ENCODE measurements at places on chromosomes 2 and 18.

DNA sequence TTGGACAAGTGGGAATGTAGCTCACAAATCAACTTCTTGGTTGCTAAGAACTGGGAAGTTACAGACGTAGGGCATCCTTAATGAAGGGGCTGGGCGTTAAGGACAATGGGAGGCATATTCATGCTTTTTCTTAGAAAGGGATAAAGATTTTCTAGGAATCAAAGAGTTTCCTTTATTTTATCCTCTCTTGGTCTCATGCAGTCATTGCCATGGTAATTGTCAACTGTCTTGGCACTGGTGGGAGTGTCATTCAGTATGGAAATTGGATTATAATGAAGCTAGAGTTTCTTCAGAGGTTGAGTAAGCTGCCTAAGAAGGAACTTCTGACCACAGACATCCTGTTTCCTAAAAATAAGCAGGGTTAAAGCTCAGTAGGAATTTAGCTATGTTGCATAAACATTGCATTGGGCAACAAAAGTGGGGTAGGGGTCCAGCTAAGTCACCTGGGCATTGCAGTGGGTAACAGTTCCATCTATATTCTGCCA is 114.0 kb downstream of the LYPD6B start:
- no peak for DNase-seq

DNA sequence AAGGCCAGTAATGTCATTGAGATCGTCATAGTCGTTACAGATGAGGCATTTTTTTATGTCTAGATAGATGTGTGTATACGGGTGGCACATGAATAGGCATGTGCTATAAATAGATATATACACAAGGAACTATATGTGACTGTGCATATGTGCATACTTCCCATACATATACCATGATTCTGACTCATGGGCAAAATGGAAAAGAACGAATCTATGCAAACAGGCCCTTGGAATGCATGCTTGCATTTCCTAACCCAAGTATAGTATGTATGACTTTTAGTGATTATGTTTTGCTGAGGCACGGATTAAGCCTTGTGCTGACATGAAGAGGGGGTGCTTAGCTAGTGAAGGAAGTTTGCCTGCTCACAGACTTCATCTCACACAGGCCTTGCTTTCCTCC is 111.7 kb downstream of the BCL11A start:
- DNase-seq: no peak

- no peak for DNase-seq
Measured at GRCh38 chr18:61939046-61939674, 46.4 kb upstream of the RNF152 start.

DNA sequence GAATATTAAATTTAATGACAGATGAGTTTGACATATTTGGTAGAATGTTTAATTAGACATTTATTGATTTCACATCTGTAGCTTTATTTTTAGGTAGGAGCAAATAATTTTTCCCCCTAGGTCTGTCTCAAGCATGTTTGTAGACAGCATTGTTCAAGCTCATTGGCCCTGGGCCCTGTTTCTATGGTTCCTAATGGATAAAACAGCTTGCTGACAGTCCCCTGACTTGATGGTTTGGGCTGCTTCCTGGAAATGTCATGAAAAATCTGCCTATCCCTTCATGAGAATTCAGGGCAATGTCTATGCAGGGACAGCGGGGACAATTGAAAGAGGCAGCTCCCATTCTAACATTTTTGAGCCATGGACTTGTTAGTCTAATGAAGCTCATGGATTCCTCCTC is 14.6 kb upstream of the MEP1B start:
- no peak for DNase-seq

DNA sequence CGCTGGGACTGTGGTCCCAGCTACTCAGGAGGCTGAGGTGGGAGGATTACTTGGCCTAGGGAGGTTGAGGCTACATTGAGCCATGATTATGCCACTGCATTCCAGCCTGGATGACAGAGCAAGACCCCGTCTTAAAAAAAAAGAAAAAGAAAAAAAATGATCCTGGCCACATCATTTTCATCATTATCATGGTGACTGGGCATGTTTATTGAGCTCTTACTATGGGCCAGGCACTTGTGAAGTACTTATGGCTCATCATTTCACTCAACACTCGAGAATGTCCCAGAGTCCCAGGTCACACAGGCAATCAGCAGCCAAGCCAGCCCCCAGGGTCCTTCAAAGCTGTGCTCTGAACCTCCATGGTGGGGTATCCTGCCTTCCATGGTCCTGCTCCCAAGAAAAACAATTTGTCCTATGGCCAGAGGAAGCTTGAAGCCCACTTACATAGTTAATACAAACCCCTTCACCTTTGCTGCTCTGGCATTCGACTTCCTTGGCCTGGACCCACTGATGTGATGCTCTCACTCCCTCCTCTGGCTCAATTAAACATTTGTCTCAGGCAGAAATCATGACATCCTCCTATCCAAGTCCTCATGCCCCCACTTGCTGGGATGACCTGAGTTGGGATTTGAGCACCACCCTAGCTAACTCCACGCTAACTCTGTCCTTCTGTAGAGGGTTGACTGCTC is 3.8 kb upstream of the CNNM4 start:
- DNase-seq: no peak

- DNase-seq: no peak
Measured at GRCh38 chr2:218256612-218257350, 4.0 kb upstream of the GPBAR1 start.

GRCh38 chr2:601806-602455 is 75.3 kb downstream of the TMEM18 start:
- no peak for DNase-seq

DNA sequence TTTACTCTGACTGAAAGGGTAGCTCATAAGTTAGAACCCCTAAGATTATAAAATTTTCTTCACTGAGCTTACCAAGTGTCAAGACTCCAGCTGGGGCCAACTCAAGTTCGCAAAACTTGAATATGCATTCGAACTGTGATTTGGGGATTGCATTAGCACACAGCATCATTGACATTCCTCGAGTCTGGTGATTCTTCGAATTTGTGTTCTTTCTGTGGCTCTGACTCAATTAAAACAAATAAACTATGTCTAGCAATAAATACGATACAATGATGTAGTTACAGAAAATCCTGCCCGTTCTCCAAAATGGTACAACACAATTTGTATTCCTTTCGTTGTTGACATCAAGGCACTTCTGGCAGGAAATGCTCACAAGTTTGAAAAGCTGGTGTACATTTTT is 11.1 kb downstream of the CCL20 start:
- DNase-seq: no peak

- no peak for DNase-seq
Measured at GRCh38 chr2:121884511-121884921, 129.1 kb downstream of the TSN start.
